MG63 (cell line): ENCODE measurements at places on chromosomes 16 and 17. TPM values are rescaled to one million over a fixed set of nuclear protein-coding genes. Genes with fewer than 3 reads are reported as not detected.

The OR2C1 gene
- total RNA-seq = not detected in 2 replicates

The IL21R gene
- 0.33 and 0.44 TPM in 2 replicates for total RNA-seq

The LGALS9B gene
- not detected in 2 replicates for total RNA-seq

The CCDC182 gene
- total RNA-seq = not detected in 2 replicates

The GGT6 gene
- not detected in 2 replicates for total RNA-seq

DNA sequence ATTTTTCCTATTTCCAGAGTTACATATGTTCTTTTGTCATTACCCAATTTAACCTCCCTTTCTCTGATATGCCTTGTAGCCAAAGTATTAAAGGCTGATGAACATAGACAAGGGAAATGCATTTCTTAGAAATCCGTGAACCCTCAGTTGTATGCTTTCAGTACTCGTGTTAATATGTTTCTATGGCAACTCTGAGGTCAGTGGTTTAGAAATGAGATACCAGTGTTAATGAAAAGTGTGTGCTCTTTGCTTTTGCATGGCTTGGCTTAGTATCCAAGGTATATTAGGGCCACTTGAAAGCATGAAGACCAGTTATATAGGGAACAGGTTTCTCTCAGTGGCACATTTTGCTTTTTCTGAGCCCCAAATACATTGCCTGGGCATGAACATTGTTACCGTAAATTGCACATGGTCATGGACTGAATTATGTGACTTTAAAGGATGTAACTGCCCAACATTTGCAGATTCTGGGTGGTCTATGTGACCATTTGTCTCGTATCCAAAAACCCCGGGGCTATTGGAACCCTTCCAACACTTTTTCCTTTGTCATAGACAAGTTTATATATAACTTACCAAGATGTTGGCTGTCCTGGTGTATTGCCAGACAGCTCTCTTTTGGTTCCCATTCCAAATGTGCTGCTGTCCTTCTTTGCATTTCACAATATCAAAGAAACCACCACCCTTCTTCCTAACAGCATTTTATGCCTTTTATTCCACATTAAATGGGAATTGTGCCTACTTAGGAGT, 17.5 kb downstream of the ABHD15 start:
- no peak for DNase-seq

DNA sequence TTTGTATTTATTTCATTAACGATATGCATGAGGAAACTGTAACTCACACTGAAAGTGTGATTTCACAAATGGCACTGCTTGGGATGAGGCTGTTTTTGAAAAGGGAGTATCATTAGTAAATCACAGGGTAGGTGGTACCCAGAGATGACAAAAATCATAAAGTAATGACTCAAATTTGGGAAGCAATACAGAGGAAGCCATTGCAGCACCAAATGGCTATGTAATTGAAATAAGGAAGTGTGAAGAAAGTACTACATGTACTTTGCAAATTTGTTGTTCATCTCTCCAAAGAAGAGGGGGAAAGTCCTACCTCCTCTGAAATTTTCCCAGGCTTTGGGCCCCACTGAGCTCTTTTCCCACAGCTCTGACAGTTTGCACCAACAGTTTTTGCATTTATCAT, 12.3 kb upstream of the ABCC12 start:
- DNase-seq = no peak

- DNase-seq = peak; percentile 20
Measured at GRCh38 chr16:59697236-59697635, 963.1 kb upstream of the GOT2 start.

GRCh38 chr17:2863204-2863603, 67.0 kb downstream of the RAP1GAP2 start:
- DNase-seq = no peak

DNA sequence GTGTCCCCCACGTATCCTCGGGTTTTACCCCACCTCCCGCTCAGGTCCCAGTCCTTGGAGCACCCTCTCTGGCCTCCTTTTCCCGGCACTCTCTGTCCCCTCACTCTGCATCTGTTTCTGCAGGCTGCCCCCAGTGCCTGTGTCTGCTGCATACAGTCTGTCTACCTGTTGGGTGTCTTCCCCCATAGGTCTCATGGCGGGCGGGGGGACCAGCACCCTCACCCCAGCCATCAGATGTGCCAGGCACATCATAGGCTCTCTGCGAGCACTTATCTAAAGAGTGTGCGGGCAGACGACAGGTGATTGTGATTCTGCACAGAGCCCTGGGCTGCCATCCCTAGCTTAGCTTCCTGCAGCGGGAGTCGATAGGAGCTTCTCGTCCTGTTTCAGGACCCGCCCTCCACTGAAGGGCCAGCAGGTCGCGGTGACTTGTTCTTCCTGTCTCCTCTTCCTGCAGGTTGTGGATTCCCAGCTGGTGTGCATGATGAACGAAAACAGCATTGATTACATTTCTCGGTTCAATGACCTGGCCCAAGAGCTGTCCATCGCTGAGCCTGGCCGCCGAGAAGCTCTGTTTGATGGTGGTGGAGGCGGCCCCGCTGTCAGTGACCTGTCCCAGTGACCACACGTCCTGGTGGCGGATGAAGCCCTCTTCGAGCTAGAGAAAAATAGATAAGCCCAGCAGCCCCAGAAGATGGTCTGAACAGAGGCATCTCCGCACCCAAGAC, 4.5 kb upstream of the JPT2 start:
- DNase-seq = no peak

- DNase-seq = no peak
Measured at GRCh38 chr17:77501101-77501566, 360.4 kb downstream of the SEC14L1 start.

- no peak for DNase-seq
Measured at GRCh38 chr17:52159246-52160135, 977 bp upstream of the CA10 start.

DNA sequence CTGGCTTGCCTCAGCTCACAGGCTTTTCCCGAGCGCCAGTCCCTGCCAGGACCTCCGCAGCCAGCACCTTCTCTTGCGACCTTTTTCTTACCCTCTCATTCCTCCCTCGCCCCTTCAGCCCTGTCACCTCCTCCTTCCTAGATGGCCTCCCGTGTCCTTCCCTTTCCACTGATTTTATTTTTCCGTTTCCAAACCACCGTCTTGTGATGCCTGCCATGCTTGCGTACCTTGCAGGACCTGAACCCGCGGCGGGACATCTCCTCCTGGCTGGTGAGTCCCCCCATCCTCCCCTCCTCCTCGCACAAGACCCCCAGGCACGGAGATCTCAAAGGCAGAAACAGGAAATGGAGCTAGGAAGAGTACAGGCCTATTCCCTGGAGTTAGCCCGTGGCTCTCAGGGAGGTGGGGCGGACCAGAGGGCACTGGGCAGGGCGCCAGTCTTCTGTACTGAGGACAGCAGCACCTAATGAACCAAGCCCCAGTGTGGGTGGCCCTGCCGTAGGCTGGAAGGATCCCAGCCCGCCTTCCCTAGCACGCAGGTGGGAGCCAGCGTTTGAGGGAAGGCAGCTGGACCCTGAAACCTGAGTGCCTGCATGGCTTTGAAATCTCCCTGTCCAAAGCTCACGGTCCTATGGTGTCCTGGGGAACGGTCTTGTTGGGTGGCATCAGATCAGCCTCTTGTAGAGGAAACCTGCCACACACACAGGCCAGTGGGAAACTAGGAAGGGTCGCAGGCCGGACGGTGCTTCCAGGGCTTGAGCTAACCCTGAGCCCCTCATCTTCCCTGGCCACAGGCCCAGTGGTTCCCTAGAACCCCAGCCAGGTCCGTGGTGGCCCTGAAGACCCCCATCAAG, 612 bp downstream of the CISD3 start:
- DNase-seq = peak; percentile 80

GRCh38 chr16:77873066-77873465, 84.7 kb downstream of the VAT1L start:
- DNase-seq = no peak

GRCh38 chr16:17313793-17314547, 156.8 kb downstream of the XYLT1 start:
- no peak for DNase-seq
